ENCODE measurements at places on chromosomes 4 and X.

DNA sequence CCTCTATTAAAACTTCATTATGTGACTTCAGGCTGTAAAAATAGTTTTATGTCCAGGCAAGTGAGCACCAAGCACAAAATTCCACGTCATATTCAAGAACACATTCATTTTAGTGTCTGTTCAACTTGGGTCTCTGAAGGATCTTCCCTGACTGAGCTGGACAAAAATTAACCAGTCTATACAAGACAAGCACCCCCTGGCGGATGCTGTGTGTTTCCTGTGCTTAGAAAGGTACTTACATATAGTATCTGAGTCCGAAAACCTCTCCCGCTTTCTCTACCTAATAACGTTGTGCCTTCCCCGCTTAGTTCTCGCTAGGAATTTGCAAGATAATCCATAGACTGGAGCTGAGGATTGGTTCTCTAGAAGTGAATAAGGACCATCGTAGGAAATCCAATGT lies 2214.5 kb upstream of the TENM3 start:
- DNase-seq, result peak; percentile 86

GRCh38 chrX:119602701-119603255 lies 3.4 kb downstream of the NKRF start:
- DNase-seq, result no peak

GRCh38 chr4:36326476-36327029 lies 45.1 kb downstream of the DTHD1 start:
- DNase-seq, result no peak

GRCh38 chr4:1668488-1668840 lies 15.6 kb downstream of the FAM53A start:
- no peak for DNase-seq

GRCh38 chr4:48939785-48940184 lies 33.2 kb upstream of the OCIAD2 start:
- DNase-seq, result no peak

- DNase-seq, result peak; percentile 55
Measured at GRCh38 chrX:134338527-134338926, 101.5 kb downstream of the CCDC160 start.

DNA sequence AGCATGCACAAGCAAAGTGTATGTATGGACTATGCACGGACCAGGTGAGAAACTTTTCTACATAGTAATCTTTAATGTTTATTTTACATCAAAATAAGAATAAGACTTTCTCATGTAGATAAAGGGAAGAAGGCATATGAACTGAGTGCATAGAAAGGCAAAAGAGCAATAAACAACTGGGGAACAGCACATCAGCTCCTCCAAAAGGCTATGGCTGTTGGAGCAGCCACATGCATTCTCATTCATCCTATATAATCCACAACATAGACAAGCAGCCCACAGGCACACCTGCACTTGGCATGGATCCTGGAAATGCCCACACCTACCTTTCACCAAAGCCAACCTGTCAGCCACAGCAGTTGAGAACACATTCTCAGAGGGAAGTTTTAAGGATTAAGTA lies 586.9 kb upstream of the INTU start:
- DNase-seq, result no peak

DNA sequence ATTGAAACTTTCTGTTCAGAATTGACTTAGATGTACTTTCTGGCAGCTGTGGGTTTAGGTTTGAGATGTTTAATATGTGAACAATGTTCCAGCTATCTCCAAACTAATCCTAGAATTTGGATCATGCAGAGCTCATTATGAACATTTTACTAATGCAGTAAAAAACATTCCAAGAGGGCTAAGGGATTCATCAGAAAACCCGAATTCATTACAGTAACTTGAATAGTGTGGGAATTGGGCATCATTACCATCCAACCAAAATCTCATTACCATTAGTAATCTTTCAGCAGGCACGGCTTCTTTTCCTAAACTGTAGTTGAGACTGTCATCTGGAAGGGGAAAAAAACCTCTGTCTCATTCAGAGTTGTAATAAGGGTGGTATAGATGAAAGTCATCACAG lies 91.0 kb downstream of the LIMCH1 start:
- DNase-seq, result no peak

DNA sequence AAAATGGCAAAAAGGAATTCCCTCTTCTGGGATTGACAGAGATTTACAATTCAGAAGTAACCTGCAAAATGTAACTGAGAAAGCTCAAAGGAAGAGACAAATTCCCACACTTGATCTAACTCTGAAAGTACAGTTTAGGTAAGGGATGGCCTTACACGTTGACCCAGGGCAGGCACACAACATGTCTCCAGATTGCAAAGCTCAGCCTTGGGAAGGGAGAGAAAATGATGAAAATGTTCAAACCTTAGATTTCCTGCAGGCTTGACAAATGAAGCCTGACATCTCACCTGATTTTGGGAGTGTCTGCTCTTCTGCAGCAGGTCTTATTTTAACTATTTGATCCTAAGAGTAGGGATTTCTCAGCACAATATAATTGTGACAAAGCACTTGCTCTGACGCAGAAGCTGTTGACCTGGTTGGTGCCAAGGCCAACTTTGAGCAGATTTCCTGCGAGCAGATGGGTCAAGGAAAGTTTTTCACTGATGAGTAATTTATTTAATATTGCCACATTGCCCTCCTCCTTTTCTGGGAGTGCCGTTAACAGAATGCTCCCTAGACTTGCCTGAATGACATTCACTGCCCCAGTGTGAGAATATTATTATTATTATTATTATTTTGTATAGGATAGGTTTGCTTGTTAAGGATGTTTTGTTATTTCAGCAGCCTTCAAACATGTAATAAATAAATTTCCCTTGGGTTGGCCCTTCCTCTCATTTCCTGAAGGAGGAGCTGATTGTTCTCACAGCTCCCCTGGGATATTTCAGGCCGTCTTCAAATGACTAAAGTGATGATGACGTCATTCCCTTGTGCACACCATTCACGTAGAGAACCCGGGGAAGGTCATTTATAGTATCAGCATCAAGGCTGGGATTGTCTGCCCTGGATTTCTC lies 157.1 kb downstream of the VEGFC start:
- DNase-seq, result no peak

- no peak for DNase-seq
Measured at GRCh38 chr4:169337510-169337909, 66.8 kb upstream of the SH3RF1 start.

- DNase-seq, result no peak
Measured at GRCh38 chr4:61427099-61427817, 227.1 kb downstream of the ADGRL3 start.

- DNase-seq, result no peak
Measured at GRCh38 chr4:71602289-71602900, 181.5 kb downstream of the GC start.

DNA sequence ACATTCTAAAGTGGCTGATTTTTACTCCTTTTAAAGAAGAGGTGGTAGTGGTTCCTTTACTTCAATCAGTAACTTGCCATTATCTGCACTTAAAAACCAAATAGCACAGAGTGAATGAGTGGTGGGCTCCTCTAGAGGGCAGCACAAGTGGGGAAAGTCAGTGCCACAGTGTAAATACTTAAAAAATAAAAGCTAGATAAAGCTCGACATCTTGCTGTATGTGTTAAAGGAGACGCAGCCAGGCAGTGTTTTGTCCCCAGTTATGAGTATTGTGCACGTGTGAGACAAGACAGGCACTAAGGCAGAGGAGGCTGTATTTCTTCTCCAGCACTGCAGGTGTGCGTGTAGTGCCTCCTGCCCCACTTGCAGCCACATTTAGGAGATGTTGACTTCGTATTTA lies 24.6 kb downstream of the NAP1L5 start:
- DNase-seq, result peak; percentile 73

DNA sequence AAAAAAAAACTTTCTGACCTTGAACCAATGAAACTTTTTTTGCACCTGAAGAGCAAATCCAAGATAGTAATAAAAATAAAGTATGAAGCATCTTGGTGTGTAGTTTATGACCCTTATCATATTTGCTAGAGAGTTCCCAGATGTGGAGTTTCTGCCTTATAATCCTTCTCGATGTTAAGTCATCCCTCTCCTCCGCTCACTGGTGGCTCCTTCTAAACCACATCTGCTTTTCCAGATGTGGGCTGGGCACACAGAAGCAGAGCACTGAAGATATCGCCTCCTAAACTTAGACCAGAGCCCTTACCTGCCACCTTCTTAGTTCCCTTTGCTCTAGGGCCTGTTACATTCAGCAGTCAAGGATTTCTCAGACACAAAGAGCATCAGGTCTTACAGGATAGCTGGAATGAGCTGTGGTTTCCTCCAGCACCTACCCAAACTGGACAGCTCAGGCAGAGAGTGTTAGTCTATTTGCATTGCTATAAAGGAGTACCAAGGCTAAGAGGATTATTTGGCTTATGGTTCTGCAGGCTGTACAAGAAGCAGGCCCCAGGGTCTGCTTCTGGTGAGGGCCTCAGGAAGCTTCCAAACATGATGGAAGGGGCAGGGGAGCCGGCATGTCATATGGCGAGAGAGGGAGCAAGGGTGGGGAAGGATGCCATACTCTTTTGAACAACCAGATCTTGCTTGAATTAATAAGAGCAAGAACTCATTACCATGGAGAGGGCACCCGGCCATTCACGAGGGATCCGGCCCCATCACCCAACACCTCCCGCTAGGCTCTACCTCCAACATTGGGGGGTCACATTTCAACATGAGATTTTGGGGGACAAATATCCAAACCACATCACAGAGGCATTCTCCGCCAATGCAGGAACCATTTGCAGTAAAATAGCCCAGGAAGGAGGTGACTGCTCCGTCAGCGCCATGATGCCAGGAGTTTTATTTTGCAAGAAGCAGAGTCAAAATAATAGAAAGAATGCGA lies 75.6 kb upstream of the HELT start:
- peak; percentile 82 for DNase-seq

DNA sequence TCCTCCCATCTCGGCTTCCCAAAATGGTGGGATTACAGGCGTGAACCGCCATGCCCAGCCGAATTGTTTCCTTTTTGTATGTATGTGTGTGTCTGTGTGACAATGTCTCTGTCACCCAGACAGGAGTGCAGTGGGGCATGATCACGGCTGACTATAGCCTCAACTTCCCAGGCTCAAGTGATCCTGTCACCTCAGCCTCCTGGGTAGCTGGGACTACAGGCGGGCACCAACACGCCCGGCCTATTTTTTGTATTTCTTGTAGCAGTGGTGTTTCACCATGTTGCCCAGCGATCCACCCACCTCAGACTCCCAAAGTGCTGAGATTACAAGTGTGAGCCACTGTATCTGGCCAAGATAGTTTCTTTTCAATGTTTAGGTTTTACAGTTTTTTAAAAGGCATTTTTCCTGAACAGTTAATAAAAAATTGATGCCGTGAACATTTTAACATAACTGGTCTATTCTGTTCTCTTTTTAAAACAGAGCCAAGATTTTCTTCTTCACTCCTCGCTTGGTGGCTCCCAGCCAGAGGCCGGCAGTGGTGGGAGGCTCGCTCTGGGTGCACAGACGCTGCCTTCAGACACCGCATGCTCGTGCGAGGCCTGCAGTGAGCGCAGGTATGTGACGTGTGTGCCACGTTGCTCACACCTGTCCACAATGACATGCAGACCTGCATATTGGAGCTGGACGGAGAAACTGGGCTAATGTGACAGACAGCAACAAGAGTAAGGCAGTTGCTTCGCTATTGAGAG lies 88.5 kb downstream of the FAM193A start:
- no peak for DNase-seq

GRCh38 chrX:100208076-100208475 lies 202.0 kb downstream of the PCDH19 start:
- no peak for DNase-seq

DNA sequence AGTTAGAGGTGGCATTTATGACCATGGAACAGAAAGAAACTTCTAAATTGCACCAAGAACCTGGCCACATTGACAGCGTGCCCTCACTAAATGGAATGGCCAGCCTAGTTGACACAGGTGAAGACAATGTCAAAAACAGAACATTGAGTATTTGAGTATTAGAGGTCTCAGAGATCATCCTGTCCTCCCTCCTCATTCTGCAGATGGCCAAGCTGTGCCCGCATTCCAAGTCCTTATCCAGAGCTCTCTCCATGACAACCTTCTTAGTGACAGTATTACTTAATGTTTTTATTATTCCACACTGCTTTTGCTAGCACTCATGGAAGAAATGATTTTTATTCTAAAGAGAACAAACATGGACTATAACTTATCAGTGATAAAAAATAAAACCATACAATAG lies 9.9 kb upstream of the CCDC110 start:
- no peak for DNase-seq

- DNase-seq, result no peak
Measured at GRCh38 chr4:16168144-16168543, 58.1 kb downstream of the TAPT1 start.

DNA sequence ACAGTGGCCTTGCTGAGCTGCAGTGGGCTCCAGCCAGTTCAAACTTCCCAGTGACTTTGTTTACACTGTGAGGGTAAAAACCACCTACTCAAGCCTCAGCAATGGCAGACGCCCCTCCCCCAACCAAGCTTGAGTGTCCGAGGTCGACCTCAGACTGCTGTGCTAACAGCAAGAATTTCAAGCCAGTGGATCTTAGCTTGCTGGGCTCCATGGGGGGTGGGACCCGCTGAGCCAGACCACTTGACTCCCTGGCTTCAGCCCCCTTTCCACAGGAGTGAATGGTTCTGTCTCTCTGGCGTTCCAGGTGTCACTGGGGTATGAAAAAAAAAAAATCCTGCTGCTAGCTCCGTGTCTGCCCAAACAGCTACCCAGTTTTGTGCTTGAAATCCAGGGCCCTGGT lies 168.9 kb upstream of the INTU start:
- DNase-seq, result no peak

DNA sequence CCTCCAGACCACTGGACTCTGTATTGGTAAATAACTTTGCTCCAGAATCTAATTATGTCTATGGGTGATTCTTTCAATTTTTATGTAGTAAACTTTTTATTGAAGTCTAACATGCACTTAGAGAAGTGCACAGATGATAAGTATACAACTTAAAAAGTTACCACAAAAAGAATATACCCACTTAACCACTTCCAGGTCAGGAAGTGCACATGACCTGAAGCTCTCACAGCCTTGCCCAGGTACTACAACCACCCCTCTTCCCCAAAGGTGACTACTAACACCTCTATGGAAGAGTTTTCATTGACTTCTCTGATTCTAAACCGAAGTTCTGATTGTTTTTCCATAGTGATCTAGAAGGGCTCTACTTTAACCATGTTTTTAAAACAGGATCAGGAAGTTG lies 43.6 kb upstream of the SPRY1 start:
- no peak for DNase-seq

DNA sequence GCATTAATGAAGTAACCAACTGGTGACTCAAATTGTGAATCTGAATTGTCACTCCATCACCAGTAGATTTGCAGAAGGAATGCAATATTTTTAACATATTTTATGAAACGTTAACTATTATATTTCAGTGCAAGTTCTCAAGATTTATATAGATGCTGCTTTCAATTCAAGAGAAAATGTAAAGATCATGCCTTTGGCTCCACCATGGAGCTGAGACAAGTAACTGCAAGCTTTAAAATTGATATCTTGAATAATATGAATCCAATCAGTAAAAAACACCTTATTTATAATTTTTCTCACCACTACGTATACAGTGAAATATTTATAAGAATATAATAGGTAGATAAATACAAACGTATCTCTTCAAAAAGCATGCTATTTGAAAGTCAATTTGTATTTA lies 27.8 kb upstream of the GALNTL6 start:
- peak; percentile 8 for DNase-seq

Data from OCI-M1 (cell line).